ENCODE measurements at places on chromosomes 1 and 21.
A peak's percentile ranks its signal among the peaks of the same experiment; 100 is the strongest.

- DNase-seq = peak; percentile 88
Measured at GRCh38 chr1:204350857-204351573, 8.7 kb downstream of the PLEKHA6 start.

- DNase-seq = no peak
Measured at GRCh38 chr1:167202049-167202448, 18.6 kb upstream of the POU2F1 start.

GRCh38 chr1:51093581-51093980, 8.4 kb upstream of the C1orf185 start:
- DNase-seq = no peak

DNA sequence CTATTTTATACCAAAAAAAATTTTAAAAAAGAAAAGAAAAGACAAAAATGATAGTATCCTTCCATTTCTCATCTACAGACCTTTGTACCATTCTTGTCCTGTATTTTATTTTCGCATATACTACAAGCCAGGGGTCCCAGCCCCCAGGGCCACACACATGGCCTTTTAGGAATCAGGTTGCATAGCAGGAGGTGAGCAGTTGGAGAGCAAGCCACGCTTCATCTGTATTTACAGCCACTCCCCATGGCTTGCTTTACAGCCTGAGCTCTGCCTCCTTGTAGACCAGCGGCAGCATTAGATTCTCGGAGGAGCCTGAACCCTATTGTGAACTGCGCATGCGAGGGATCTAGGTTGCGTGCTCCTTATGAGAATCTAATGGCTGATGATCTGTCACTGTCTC, 39.8 kb downstream of the RASSF5 start:
- no peak for DNase-seq

GRCh38 chr1:4851385-4852065, 197.1 kb downstream of the AJAP1 start:
- DNase-seq = no peak

DNA sequence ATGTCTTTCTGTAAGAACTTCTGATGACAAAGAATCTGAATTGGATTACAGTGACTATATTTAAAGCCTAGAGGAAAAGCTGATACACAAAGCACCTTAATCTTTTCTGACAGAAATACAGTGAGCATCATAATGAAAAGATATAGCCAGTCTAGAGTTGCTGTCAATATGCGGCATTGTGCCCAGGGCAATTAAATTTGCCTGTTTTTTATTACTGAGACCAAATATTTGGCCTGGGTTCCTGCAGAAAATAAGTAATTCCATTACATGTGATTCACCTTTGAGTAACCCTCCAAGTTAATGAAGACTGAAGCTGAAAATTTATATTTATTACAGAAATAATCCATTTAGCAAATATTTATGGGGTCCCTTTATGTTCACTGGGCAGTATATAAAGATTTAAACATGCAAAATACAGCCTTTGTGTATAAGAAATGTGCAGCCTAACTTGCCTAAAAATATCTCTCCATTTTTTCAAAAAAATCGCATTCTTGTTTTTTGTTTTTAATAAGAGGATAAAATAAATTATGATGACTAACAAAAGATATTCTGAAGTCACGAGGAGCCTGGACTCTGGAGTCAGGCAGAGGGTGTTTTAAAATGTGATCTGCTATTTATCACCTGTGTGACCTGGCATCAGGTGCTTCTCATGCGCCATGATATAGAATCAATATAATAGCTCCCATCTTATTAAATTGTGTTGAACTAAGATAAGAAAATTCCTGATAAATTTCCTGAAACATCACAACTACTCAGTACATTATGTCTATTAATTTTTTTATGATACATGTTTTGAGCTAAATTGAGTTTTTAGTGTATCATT, 83.6 kb downstream of the SGIP1 start:
- DNase-seq = no peak

GRCh38 chr21:37557261-37557950, 190.8 kb downstream of the DYRK1A start:
- no peak for DNase-seq

DNA sequence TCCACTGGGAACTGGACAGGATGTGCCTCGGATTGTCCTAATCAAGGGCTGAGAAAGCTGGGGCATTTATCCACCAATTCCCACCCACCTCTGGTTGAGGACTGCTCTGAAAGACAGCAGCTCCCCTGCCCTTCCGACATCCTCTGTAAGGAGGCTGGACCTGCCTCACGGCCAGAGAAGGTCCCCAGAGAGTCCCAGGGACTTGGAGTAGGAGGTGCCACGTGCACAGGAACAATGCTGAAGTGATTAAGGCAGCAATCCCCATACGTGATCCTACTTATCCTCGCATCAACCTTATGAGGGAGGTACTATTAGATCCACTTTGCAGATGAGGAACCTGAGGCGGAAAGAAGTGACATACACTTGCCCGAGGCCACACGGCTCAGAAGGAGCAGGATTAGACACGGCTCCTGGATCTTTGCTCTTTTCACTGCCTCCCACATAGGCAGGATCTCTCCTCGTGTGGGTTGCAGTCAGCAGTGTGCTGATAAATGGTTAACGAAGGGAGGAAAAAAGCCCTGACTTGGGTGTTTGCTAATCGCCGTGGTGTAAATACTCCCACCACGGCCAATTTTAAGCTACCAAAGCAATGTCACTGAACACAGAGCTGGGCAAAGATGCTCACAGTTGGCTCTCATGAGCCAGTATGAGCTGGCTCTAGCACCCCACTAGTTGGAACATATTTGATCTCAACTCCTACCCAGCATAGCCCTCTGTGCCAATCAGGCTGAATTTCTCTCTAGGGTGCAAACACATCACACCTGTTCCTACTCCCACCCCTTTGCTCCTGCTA, 18.6 kb upstream of the LDLRAP1 start:
- DNase-seq = no peak

DNA sequence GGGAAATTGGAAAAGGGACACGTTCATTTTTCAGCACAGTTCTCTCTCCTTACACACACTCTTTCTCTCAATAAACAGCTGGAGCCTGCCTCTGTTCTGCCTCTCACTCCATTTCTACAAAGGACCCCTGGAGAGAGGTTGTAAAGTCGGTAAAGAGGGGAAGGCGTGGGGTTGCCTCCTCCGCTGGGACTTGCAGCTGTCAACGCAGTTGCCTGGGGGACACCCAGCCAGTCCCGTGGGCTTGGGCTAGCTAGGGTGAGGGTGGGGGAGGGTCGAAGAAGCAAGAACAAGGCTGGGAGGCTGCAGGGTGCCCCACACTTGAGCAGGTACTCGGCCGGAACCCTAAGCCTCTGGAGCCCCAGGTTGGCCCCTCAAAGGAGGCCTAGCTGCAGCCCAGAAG, 27.6 kb downstream of the C1orf216 start:
- DNase-seq = no peak

DNA sequence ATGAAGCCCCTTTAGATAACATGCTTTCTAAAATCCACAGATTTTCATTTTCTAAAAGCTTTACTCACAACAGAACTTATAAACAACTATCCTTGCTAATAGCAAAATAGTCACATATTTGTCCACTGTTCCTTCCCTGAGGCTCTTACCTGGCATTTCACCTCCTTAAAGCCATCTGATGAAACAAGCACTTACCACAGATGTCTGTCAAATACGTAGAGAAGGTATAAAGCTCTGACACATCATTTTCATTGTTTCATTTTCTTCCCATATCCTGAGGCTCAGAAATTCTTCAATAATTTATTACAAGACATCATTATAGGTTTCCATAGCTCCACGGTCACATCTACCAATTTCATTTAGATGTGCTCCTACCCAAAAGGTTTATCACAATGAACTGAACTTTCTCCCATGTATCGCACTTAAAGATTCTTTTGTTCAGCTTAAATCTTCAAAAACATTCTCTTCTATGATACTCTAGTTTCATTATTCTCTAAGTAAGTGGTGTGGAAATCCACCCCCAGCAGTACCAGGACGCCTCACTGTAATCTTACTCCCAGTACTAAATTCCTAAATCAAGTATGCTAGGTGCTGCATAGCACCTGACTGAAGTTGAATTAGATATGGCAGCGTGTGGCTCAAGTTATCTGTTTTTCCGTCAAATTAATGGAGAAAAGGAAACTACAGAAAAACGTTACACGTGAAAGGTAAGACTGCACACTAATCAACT, 569.6 kb downstream of the SMYD3 start:
- DNase-seq = no peak

DNA sequence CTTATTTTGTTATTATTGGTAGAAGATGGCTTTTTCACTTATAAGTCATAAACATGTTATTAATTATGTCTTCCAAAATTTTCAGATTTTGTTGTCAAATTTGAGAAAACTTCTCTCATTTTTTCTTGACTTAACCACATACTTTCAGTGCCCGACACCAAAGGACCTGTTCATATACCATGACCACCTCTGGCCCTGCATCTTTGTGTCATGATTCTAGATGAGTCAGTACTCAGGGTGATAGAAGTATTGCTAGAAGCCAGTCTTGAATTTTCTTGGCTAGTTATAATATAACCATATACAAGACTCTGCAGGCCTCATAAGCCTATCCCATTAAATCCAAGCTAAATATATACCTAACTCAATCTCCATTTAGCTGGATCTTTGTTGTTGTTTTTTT, 35.4 kb upstream of the DPH5 start:
- DNase-seq = no peak

- DNase-seq = no peak
Measured at GRCh38 chr1:38508232-38508631, 351.3 kb downstream of the RRAGC start.

DNA sequence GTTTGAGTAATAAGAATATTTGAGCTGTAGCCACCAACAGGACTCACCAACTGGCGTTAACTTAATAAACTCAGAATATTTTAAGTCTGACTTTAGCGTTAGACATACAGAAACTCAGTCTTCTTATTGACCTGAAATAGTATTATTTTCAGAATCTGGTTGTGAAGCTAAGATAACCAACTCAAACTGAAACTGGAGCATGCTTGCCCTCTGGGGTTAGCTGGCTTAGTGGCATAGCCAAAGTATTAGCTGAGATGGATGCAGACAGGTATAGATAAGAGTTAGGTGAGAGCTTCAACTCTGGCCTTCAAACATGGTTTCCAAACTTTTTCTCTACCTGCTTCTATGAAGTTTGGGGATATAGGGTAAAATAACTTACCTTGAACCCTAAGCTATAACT, 40.5 kb downstream of the AMY1C start:
- no peak for DNase-seq

GRCh38 chr1:33147997-33148314, 33.9 kb downstream of the TRIM62 start:
- no peak for DNase-seq

DNA sequence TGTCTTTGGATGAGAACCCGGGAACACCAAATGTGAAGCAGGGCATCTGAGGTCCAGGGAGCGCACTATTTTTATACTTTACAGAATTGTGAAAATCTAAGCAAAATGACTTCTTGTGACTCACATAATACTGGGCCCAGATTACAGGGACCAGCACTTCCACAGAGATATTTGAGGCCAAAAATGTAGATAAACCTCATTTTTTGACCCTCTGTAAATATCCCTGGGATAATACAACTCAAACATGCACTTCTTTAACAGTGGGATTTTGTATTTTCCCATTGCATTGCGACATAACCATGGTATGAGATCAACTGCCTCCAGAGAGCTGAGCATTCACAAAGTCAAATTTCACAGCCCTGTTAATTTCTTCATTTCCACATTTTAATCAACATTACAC, 289.4 kb upstream of the ADGRL4 start:
- DNase-seq = no peak

GRCh38 chr1:53125623-53126360, 16.6 kb downstream of the SLC1A7 start:
- no peak for DNase-seq

DNA sequence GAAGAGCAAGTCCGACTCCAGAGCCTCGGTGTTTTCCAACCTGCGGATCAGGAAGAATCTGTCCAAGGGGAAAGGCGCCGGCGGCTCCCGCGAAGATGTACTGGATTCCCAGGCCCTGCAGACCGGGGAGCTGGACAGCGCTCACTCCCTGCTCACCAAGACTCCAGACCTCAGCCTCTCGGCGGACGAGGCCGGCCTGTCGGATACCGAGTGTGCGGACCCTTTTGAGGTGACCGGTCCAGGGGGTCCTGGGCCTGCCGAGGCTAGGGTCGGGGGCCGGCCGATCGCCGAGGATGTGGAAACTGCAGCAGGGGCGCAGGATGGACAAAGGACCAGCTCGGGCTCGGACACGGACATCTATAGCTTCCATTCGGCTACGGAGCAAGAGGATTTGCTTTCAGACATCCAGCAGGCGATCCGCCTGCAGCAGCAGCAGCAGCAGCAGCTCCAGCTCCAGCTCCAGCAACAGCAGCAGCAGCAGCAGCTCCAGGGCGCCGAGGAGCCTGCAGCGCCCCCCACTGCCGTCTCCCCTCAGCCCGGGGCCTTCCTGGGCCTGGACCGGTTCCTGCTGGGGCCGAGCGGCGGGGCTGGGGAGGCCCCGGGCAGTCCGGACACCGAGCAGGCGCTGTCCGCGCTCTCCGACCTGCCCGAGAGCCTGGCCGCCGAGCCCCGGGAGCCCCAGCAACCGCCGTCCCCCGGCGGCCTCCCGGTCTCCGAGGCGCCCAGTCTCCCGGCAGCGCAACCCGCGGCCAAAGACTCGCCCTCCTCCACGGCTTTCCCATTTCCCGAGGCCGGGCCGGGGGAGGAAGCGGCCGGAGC, 827 bp downstream of the FMN2 start:
- DNase-seq = peak; percentile 35

DNA sequence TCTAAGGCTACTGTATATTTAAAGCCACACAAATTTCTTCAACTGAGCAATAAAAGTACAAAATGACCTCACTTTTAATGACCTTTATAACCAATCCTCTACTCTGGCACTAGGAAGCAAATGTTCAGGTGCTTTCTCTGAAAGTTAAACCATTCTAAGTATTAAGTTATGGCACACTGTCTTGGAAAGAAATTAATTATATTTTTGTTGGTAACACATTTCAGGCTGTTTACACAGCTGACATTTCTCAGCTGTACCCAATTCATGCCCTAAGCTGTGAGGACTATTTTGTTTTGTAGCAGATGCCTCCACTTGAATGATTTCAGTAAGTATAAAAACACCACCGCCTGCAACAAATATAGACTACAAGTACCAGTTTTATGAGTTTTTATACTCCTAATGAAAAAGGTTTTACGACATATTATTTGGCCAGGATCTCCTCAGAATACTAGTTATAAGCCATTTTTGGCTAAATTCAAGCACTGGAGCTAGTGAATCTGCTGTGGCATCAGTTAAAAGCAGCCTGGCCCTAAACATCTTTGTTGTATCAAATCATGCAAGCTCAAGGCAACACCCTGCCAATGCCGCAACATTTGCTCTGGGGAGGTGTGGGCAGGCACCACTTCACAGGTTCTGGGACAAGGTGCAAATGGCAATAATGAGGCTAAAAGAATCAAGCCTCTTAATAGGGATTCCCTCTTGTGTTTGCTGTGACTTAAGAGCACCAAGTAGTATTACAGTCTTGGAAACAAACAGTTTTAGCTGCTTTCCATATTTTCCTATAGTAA, 228.4 kb upstream of the DMRTA2 start:
- no peak for DNase-seq

GRCh38 chr1:54199765-54200518, at the start of the genes CYB5RL and MRPL37:
Gene CYB5RL (minus strand): TSS chr1:54200030. CDS start chr1:54195616, 4,414 bp downstream.
Gene MRPL37 (plus strand): TSS chr1:54200167. CDS start chr1:54200244, 77 bp downstream.
- peak; percentile 99 for DNase-seq

GRCh38 chr1:41902159-41902577, 16.6 kb downstream of the HIVEP3 start:
- no peak for DNase-seq

GRCh38 chr1:45328680-45329079, 2.0 kb downstream of the HPDL start:
- DNase-seq = no peak
